ENCODE measurements at places on chromosomes 3 and 15. TPM values are rescaled to one million over a fixed set of nuclear protein-coding genes. Genes with fewer than 3 reads are reported as not detected.

DNA sequence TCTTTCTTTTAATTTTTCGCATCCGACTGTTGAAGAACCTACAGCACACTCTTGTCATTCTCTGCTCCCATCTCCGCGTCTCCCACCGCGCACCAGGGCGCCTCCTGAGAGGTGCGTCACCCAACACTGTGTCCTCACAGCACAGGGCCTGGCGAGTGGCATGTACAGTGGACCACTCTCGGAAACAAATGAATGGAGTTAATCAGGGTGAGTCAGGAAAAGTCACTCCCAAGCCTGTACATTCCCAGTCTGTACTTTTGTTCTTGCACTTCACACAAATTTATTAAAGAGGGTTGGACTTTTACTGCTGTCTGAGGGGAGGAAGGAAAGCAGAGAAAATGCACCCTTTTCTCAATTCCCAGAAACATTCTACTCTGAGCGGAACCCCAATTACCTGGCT lies 625 bp downstream of the COL6A6 start:
- no peak for DNase-seq

MOBP gene
- total RNA-seq, result 0.10 TPM

- DNase-seq, result no peak
Observed at GRCh38 chr15:79948095-79948695, 22.8 kb downstream of the BCL2A1 start.

C2CD4A gene
- not detected for total RNA-seq

GRCh38 chr3:99565331-99565730 lies 73.1 kb upstream of the COL8A1 start:
- DNase-seq, result no peak

GRCh38 chr3:187913617-187914033 lies 168.4 kb upstream of the BCL6 start:
- no peak for DNase-seq

GRCh38 chr15:47376190-47376589 lies 341.1 kb upstream of the SEMA6D start:
- no peak for DNase-seq

SERINC4 gene
- total RNA-seq, result 0.18 TPM

ACAN gene
- total RNA-seq, result 0.52 TPM

- no peak for DNase-seq
Observed at GRCh38 chr15:67241132-67241855, 13.2 kb downstream of the AAGAB start.

GRCh38 chr3:50167069-50167840 lies 12.1 kb downstream of the SEMA3F start:
- no peak for DNase-seq

DNA sequence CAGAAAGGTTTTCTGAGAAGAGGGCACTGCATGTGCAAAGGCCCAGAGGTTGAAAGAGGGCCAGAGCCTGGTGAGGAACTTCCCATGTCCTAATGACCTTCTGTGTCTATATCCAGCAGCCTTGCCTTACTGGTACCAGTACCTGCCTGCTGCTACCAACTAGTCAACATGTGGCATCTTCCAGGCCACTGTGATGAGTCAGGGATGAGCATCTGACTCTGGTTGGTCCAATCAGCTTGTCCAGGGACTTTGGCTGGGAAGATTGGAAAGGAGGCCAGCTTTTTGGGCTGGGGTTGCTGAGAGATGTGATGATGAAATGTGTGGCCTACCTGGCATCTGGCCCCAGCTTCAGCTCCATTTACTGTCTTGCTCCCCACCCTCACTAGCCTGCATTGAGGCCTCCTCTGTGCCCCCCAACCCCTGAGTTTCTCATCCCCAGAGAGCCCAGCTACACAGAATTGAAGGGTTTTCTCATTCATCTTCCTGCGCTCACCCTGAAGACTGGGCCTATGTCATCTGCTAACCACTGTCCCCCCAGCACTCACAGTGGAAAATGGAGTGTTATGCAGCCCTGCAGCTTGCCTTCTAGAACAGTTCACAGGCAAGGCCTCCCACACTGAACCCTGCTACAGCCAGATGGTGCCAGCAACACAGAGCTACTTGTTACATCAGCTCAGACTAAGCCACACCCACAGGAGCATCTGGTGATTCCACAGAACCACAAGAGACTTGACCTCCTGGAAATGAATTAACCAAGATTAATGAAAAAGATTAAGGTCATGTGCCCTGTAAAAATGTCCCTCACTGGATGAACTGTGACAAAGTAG lies 1.3 kb upstream of the TWF2 start:
- DNase-seq, result peak; percentile 57

GRCh38 chr15:30918366-30918765 lies 14.7 kb downstream of the FAN1 start:
- no peak for DNase-seq

DNA sequence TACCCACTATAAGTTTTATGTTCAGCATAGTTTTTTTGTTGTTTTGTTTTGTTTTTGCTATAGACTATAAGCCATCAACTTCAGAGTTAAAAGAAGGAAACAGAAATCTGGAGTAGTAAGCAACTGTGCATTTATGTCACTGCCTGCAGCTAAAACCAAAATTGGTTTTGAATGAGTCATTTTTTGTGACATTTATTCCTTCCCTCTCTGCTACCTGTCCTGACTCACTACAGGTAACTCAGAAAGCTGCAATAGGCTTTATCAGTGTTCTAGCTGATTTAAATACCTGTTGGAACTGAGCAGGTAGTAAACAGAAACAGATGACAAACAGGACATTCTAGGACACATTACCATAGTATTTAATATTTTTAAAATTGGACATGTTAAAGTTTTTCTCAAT lies 393.3 kb upstream of the WNT5A start:
- no peak for DNase-seq

GRCh38 chr3:157502916-157503595 lies at the start of gene VEPH1:
Gene VEPH1 (minus strand): TSS chr3:157503416. CDS start chr3:157495349, 8,067 bp downstream.
- DNase-seq, result no peak

SEMA6D gene
- total RNA-seq, result 12.5 TPM

GRK7 gene
- not detected for total RNA-seq

LRTM1 gene
- total RNA-seq, result not detected

LYZL4 gene
- total RNA-seq, result not detected

DNA sequence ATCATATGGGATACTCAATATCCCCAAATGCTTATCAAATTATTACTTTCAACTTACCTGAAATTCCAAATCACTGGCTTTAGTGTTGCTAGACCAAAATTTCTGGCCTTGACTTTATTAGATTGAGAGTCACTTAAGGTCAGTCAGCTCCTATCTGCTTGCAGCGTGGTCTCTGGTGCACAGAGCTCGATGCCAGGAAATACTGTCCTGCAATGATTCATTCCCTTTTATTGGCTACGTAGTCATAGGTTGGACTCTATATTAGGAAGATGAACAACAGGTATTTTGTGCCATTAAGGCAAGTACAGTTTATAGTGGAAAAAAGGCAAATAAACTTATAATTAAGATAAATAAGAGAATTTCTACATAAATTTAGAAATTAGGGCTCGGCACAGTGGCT lies 378.6 kb upstream of the MCTP2 start:
- no peak for DNase-seq

DNA sequence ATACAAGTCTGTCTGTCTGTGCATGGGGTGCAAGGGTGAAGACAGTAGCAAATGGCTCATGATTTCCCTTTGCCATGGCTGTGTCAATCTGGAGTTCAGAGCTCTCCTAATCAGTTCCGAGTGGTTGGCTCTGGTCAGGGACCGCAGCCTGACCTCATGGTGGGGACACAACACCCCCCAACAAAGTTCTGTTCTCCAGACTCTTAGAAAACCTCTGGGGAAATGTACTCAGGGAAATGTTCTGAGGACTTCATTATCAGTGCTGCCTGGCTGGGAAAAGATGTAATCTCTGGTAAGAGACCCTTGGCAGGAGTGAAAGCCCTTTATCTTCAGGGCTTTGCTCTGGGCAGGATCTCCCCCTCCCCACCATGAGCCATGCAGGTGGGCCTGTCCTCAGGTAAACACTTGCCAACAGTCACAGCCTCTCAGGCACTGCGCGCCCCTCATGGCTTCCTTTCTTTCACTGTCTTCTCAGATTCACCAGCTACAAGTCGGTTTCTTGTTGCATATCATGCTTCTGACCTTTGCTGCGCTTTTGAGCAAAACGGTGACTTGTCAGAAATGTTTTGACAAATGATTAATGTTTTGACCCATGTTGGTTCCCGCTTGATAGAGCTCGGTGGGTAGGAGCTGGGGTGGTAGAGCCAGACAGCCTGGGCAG lies 95.5 kb downstream of the ST6GAL1 start:
- no peak for DNase-seq

DNA sequence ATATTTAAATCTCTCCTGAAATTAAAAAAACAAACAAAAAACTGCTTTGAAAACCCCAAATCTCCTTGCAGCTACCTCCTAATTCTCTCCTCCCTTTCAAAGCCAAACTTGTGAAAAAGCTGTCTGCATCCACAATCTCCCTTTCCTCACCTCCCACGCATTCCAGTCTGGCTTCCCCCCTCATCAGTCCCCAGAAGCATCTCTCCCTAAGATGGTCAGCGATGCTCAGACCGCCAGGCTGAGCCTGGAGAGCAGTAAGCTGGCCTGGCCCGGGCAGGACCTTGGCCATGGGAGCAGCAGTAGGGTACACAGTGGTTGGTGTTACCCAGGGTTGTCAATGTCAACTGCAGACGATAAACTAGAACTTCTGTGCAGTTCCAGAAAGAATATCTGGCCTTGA lies 32.9 kb upstream of the BLM start:
- no peak for DNase-seq

GRCh38 chr3:99881121-99881524 lies 63.5 kb downstream of the CMSS1 start:
- no peak for DNase-seq

GRCh38 chr15:41647262-41647661 lies 12.9 kb upstream of the MGA start:
- no peak for DNase-seq

DNA sequence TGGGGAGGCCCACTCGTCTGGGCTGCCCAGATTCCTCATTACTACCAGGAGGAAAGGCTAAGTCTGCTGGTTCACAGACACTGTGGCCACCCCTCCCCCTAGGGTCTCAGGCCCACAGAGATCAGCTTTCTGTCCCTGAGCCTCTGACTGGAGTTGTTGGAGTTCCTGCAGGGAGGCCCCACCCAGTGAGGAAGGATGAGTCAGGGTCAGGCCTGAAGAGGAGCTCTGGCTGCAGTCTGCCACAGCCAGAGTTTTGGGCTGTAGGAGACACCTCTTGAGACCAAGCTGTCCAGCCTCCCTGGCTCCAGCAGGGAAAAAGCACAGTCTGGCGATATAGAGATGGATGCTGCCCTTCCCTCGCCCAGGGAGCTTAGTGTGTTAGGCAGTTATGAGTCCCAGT lies 720.9 kb upstream of the SEMA6D start:
- no peak for DNase-seq

DNA sequence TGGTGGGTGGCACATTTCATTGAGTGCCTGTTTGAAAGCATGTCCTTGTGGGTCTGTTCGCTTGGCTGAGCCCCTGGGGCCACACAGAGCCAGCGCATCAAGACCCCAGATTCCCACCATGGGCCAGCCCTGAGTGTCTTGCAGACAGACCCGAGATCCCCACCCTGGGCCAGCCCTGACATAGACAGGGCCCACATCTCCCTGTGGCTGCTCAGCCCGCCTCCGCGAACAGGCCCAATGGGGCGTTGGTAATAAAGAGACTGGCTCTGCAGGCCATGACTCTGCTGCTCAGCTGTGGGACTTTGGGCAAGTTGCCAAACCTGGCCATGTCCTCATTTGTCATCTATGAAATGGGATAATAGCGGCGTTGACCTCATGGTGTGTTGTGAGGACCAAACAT lies 22.6 kb downstream of the FAH start:
- DNase-seq, result no peak

ANKUB1 gene
- not detected for total RNA-seq

DNA sequence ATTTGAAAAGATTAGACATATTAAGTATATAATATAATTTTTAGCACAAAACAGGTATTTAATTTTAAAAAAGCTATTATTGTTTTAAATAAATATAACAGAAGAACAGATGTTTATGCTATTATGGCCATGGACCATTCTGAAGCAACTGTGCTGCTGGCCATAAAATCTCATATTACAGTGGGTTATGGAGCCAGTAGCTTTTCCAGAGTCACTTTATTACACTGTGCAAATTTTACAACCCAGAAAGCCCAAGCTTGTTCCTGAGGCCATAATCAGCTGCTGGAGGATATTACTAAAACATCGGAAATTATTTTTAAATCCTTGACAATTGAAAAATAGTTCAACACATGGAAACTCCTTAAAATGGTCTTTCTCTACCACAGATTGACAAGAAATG lies 557.3 kb upstream of the KCNMB2 start:
- DNase-seq, result no peak

- no peak for DNase-seq
Observed at GRCh38 chr15:66898656-66899386, 166.6 kb upstream of the SMAD3 start.

DNA sequence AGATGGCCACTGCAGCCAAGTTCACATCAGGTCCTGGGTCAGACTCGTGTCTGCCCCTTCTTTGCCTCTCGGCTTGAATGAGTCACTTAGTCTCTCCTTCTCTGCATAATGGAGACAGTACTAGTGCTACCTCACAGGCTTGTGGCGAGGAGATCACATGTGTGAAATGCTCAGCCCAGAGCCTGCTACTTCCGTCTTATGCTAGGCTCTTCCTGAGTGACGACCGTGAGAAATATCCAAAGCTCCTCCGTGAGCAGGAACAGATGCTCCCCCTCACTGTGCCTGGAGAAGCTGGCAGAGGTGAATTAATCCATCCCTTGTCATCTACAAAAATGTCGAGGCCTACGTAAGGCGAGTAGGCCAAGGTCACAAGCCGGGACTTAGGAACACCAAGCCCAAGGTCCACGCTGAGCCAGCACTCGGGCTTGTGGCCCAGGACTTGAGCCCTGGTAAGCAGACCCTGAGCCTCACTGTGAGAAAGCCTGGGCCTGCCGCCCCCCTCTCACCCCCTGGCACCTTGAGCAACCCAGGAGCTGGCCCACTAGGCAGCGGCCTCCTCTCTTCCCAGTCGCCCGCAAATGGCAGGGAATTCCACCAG lies 17.9 kb downstream of the PAK6 start:
- DNase-seq, result no peak

HHATL gene
- 431 TPM for total RNA-seq

CCDC191 gene
- 1.4 TPM for total RNA-seq

C2CD4B gene
- 3.1 TPM for total RNA-seq

DNA sequence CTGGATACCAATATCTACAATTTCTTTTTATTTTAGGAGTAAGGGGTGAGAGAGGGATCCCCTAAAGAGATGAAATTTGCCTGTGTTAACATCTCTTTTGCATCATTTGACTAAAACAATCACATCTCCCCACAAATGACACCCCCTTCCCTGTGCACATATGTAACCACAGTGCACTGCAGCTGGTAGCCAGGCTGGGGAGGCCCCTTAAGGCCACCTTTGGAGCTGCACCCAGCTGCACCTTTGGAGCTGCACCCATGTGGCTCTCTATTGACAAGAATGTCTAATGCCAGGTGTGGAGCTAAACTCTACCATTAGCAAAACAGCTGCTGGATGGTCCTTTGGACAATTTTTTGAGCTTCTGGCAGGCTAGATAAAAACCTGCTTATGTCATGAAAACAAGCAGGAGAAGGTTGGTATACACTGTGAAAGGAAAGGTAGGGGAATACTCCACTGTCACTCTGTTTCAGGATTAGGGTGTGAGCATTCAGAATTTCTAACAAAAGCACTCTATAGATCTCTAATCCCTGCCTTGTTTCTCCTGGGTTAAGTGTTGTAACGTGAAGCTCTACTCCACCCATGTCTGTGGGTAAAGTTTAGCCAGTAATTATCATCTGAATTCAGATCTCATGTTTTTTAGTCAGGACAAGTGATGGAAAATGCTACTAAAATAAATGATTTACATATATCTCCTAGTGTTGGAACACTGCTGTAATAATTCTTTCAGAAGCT lies 52.1 kb downstream of the TFG start:
- no peak for DNase-seq

- no peak for DNase-seq
Observed at GRCh38 chr3:108064293-108064887, 26.4 kb downstream of the CD47 start.

All from left cardiac atrium (tissue), 4 donors.